Fibroblast of skin of left quadriceps (primary cell): ENCODE measurements at places on chromosomes 3 and 15.

DNA sequence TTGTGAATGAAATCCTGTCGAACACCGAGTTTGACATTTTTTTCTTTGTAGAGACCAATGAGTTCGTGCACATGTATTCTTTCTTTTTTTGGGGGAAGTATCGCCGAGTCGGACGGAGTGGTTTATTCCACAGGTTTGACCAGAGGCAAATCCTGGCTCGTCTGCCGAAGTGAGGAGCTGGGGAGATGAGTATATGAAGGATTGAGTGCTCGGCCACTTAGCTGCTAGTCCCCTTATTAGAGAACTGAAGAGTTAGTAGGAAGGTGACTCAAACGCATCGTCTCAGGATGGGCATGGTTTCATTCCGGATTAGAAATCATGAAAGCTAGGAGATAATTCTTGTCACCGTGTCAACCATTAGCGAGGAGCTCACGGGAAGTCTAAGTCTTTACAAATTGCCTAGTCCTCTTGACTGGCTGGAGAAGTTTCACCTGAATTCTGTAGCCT lies 154.7 kb upstream of the GOLIM4 start:
- DNase-seq: no peak

DNA sequence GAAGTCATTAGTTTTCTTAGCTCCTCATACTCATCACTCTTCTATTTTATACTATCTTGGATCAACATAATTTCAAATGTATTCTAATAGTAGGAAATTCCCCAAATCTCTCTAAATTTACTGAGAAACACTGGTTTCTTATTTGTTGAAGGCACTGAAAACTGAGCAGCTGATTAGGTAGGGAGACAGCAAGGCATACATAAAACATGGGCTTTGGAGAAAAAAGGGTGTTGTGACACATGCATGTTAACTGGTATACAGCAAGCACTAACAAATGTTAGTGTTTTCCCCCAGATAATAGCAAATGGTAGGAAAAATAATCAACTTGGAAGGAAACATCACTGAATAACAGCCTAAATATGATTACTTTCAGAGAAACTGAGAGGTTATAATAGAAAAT lies 125.5 kb upstream of the TSPAN3 start:
- no peak for DNase-seq

GRCh38 chr3:29447946-29448627 lies 167.2 kb downstream of the RBMS3 start:
- DNase-seq: no peak

- DNase-seq: no peak
These were observed 9.9 kb upstream of the GRM2 start for GRCh38 chr3:51696954-51697353.

DNA sequence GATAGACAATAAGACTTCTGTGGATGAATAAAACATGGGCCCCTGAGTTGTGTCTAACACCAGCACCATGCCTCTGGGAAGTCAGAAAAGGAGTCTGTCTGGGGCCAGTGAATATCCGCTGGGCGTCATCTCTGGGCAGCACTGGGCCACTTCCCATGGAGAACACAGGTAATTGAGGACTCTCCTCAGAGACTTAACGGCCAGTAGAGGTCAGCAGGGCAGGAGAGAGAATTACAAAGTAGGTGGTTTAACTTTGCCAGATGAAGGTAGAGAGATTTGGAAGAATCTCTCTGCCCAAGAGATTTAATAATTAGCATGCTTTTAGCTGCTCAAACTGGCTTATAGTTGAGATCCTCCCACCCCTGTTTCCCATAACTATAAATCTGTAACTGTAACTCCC lies 65.7 kb downstream of the OCA2 start:
- no peak for DNase-seq

- no peak for DNase-seq
These were observed 16.8 kb upstream of the CHD2 start for GRCh38 chr15:92883163-92883875.

DNA sequence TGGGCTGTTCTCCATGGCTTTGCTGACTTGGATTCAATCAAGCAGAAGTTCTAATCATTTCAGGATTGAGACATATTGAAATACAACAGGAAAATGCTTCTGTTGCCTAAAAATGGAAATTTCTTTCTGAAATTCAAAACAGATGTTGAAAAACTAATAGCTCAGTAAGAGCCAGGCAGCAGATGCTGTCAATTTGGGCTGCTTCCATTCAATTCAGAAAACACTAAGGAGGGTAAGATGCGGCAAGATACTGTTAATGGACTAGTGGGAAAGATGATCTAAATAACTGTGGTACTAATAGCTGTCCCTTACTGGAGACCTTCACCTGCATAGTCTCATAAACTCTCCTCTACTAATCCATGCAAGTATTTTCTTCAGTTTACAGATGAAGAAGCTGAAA lies 53.5 kb downstream of the DGKG start:
- DNase-seq: no peak

DNA sequence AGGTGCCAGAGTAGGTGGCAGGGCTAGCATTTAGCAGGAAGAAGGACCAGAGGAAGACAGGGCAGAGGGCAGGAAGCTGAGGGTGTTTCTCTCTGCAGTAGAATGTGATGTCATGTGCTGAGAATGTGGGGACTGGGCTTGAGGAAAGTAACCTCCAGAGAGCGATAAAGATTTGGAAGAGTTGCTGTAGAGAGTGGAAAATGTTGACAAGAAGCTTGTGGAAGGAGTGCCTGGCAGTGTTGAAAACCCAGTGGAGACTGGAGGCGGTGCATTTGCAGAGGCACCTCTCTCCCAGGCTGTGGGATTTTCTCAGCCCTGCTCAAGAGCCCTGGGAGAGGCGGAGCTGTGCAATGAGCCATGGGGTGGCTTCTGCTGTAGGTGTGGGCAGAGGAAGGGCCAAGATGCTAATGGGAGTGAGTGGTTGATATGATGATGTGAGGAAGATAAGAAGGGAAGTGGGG lies 54.8 kb downstream of the MESD start:
- DNase-seq: peak; percentile 25

DNA sequence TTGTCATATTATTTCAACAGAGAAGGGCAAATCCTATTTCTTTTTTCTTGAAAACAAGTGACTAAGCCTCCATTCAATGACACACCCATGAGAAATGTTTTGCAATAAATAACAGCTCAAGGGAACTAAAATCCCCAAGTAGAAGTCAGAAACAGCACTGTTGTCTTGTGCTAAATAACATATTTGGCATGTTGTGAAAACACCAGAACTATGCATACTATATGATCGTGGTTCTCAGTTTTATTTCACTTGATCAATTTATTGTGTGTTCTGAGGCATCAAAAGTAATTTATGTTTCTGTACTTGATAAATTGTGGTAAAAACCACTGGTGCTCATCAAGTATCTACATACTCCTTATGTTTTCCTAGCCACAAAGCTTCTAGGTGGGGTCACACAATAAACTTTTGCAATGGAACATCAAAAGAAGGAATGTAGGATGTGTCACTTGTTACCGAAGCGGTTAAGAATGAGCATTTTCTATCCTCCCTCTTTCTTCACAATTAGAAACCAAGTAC lies 691.7 kb upstream of the CBLB start:
- DNase-seq: peak; percentile 64
